ENCODE measurements at places on chromosomes 6 and 20.

GRCh38 chr6:134936476-134936875 lies 13.4 kb downstream of the ALDH8A1 start:
- no peaks in the 10 kb centered on the region for H3K36me3 ChIP-seq
- peak overlapping the region; percentile 29 for H3K27ac ChIP-seq
- peak; percentile 57 for DNase-seq
- peaks cover 9% of the 10 kb centered on the region for H3K4me1 ChIP-seq

DNA sequence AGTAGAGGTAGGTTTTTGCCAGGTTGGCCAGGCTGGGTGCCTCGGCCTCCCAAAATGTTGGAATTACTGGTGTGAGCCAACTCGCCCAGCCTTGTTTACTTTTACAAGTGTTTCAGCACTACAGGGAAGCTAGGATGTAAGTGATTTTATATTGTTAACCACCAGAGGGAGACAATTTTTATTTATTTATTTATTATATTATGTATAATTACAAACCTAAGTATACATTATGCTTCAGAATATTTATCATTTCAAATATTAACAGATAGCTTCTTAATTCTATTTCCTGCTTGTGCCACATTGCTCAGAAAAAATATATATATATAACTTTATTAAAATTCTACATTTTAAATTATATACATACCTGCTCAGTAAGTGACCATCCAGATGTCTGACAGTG lies 9.8 kb downstream of the MMUT start:
- no peaks in the 10 kb centered on the region for H3K36me3 ChIP-seq
- peak; percentile 19 for DNase-seq
- H3K27ac ChIP-seq, result no peak overlapping the region
- H3K27me3 ChIP-seq, result no peaks in the 10 kb centered on the region
- H3K4me3 ChIP-seq, result no peak overlapping the region

DNA sequence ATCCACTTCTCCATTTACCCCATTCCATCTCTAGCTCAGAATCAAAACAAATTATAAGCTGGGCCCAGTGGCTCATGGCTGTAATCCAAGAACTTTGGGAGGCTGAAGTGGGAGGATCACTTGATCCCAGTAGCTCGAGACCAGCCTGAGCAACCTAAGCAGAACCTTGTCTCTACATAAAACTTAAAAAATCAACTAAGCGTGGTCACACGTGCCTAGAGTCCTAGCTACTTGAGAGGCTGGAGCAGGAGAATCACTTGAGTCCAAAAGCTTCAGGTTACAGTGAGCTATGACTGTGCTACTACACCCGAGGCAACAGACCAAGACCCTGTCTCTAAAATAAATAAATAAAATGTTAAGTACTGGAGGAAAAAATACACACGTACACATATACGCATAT lies 74.7 kb upstream of the RUNX2 start:
- no peak overlapping the region for H3K4me3 ChIP-seq
- H3K36me3 ChIP-seq, result no peaks in the 10 kb centered on the region
- DNase-seq, result no peak
- no peaks in the 10 kb centered on the region for H3K4me1 ChIP-seq
- H3K27me3 ChIP-seq, result no peaks in the 10 kb centered on the region
- H3K27ac ChIP-seq, result no peak overlapping the region

DNA sequence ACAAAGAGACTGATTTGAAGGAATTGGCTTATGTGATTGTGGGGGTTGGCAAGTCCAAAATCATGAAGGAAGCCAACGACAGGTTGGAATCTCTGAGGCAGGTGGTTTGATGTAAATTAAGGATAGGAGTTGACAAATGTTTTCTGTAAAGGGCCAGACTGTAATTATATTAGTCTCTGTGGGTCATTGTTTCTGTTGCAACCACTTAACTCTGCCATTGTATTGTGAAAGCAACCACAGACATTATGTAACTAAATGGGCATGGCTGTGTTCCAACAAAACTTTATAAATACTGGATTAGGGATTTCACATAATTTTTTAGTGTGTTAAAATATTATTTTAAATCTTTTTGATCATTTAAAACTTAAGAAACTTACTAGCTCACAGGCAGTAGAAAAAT lies 199.2 kb upstream of the MYLIP start:
- no peaks in the 10 kb centered on the region for H3K27me3 ChIP-seq
- H3K4me1 ChIP-seq, result no peaks in the 10 kb centered on the region
- H3K27ac ChIP-seq, result no peak overlapping the region
- no peak overlapping the region for H3K4me3 ChIP-seq

GRCh38 chr6:4480788-4481735 lies 295.1 kb upstream of the CDYL start:
- no peak for DNase-seq
- H3K27me3 ChIP-seq, result no peaks in the 10 kb centered on the region
- no peaks in the 10 kb centered on the region for H3K36me3 ChIP-seq
- no peak overlapping the region for H3K4me3 ChIP-seq
- no peak overlapping the region for H3K27ac ChIP-seq

GRCh38 chr6:15969236-15969778 lies 159.6 kb upstream of the MYLIP start:
- no peaks in the 10 kb centered on the region for H3K4me1 ChIP-seq
- H3K36me3 ChIP-seq, result no peaks in the 10 kb centered on the region
- no peak for DNase-seq
- H3K4me3 ChIP-seq, result no peak overlapping the region
- no peak overlapping the region for H3K27ac ChIP-seq

GRCh38 chr6:168640181-168640580 lies 199.2 kb downstream of the SMOC2 start:
- DNase-seq, result no peak
- H3K27me3 ChIP-seq, result no peaks in the 10 kb centered on the region
- H3K36me3 ChIP-seq, result no peaks in the 10 kb centered on the region
- no peak overlapping the region for H3K4me3 ChIP-seq

DNA sequence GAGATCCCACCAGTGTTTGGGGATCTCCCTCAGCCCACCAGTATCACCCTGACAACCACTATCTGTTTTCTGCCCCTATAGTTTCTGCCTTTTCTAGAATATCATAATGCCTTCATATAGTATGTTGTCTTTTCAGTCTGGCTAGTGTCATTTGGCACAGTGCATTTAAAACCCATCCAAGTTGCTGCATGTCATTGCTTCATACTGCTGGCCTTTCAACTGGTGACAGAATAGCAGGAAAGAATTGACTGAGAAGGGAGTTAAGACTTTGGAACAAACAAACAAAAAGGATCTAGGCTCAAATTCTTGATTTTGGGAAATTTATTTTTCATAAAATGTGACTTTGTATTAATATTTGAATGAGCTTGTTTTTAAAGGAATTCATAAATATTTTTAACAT lies 4.5 kb downstream of the LMBRD1 start:
- no peaks in the 10 kb centered on the region for H3K36me3 ChIP-seq
- H3K27ac ChIP-seq, result no peak overlapping the region
- DNase-seq, result no peak
- peaks cover 2% of the 10 kb centered on the region for H3K4me1 ChIP-seq
- H3K27me3 ChIP-seq, result no peaks in the 10 kb centered on the region
- no peak overlapping the region for H3K4me3 ChIP-seq

- H3K27ac ChIP-seq, result no peak overlapping the region
- no peak overlapping the region for H3K4me3 ChIP-seq
- H3K4me1 ChIP-seq, result no peaks in the 10 kb centered on the region
- H3K36me3 ChIP-seq, result no peaks in the 10 kb centered on the region
- no peaks in the 10 kb centered on the region for H3K27me3 ChIP-seq
Measured at GRCh38 chr6:131523988-131524673, 48.9 kb upstream of the ARG1 start.

DNA sequence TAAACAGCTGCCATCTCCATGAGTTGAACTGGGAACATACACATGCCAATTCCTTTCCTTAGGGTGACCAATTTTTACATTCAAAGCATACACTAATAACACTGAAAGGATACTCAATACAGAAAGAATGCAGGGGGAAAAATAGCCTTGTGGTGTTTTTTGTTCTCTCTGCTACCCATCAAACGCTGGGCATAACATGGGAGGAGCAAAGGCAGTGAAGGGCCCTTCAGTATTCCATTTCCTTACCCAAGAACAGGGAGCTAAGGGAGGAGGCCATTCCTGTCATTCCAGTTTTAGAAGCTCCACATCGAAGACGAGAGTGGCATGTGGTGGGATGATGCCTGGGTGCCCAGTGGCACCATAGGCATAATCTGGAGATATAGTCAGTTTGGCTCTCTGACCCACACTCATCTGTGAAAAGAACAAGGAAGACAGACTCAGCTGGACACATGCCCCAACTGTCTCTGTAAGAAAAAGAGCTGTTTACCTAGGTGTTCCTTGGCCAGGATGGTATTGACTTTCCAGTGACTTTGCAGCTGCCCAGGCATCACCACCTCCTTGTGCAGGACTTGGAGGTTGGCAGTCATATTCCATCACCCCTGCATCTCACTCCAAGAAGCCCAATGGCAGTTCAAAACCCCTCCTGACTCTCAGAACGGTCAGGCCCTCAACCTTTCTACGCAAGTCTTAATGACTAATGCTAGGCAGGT lies 20.9 kb downstream of the FKBP1A start:
- H3K4me3 ChIP-seq, result no peak overlapping the region
- no peak for DNase-seq
- no peaks in the 10 kb centered on the region for H3K27me3 ChIP-seq
- peaks cover 18% of the 10 kb centered on the region for H3K4me1 ChIP-seq
- H3K27ac ChIP-seq, result no peak overlapping the region

GRCh38 chr6:70563530-70563929 lies 3.2 kb upstream of the SDHAF4 start:
- H3K4me3 ChIP-seq, result no peak overlapping the region
- H3K27ac ChIP-seq, result no peak overlapping the region
- DNase-seq, result peak; percentile 15
- no peaks in the 10 kb centered on the region for H3K27me3 ChIP-seq
- H3K4me1 ChIP-seq, result no peaks in the 10 kb centered on the region

- peaks cover 5% of the 10 kb centered on the region for H3K36me3 ChIP-seq
- no peak overlapping the region for H3K4me3 ChIP-seq
- H3K4me1 ChIP-seq, result peaks cover 8% of the 10 kb centered on the region
- DNase-seq, result no peak
- H3K27me3 ChIP-seq, result no peaks in the 10 kb centered on the region
Measured at GRCh38 chr20:20022498-20022897, 5.3 kb downstream of the NAA20 start.

GRCh38 chr20:2285613-2286012 lies 10.2 kb upstream of the TGM3 start:
- H3K27me3 ChIP-seq, result no peaks in the 10 kb centered on the region
- no peak for DNase-seq
- H3K27ac ChIP-seq, result no peak overlapping the region
- no peaks in the 10 kb centered on the region for H3K4me1 ChIP-seq

DNA sequence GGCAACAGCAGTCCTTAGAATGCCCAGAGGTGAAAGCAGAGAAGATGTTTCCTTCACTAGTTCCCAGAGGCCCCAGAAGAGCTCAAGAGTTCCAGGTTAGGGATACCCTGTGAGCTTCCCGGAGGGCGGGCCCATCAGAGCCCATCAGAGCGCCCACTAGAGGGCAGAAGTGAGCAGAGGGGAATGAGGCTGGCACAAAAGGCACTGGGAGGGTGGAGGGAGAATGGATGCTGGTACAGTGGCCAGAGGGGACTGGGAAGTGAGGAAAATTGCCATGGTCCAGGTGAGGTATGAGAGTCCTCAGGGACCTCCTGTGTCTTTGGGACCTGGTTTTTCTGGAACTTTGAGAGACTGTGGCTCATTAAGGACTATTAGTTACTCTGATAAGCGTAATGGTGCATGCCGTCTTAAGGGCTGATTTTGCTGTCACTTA lies 57.3 kb downstream of the LINC00237 start:
- no peaks in the 10 kb centered on the region for H3K36me3 ChIP-seq
- H3K4me1 ChIP-seq, result no peaks in the 10 kb centered on the region
- no peak for DNase-seq
- H3K4me3 ChIP-seq, result no peak overlapping the region

DNA sequence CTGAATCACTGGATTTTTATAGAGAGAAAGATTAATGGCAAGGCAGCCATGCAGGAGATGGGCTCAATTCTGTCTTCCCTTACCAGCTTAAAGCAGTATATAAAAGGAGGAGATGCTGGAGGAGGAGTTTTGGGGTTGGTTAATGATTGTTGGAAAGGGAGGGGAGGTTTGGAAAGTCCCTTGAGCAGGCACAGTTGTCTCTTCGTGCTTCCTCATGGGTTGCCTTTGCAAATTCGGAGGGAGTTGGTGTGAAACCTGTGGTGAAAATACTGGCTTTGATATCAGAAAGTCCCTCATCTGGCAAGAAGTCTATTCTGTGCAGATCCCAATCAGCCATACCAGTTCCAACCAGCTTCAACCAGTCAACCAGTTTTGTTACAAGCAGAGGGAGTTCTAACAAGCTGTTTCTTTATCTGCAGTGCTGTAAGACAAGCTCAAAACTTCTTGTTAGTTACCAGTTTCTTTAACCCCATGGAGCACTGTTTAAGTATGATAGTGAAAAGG lies 107.0 kb downstream of the HIVEP1 start:
- H3K27ac ChIP-seq, result no peak overlapping the region
- DNase-seq, result no peak
- H3K4me3 ChIP-seq, result no peak overlapping the region
- H3K4me1 ChIP-seq, result no peaks in the 10 kb centered on the region
- H3K36me3 ChIP-seq, result no peaks in the 10 kb centered on the region

DNA sequence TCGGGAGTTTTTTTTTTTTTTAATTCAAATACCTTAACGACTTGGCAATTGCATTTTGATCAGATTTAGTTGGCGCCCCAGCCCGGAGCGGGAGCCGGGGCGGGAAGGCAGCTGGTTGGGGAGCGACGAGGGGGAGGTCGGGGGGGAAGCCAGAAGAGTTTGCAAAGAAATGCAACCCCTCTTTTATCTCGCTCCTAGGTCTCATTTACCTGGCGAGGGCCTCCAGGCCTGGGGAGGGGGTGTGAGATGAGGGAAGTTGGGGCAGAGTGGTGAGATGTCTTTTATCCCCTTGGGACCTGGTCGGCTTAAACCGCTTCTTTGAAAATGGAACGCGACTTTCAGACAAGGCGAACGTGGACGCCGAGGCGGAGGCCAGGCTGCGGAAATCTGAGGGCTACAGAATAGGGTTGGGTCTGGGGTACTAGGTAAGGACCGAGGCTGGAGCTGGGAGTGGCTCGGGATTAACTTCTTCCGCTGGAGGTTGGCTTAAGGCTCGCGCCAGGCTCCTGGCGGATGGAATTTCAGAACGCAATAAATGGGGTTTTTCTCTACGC lies 40.3 kb downstream of the NCR2 start:
- no peak overlapping the region for H3K27ac ChIP-seq
- H3K27me3 ChIP-seq, result peaks cover 50% of the 10 kb centered on the region
- no peak overlapping the region for H3K4me3 ChIP-seq
- H3K36me3 ChIP-seq, result no peaks in the 10 kb centered on the region

GRCh38 chr20:37869334-37869861 lies 33.5 kb upstream of the VSTM2L start:
- H3K27me3 ChIP-seq, result no peaks in the 10 kb centered on the region
- no peak overlapping the region for H3K4me3 ChIP-seq
- DNase-seq, result no peak
- no peak overlapping the region for H3K27ac ChIP-seq
- no peaks in the 10 kb centered on the region for H3K4me1 ChIP-seq
- peaks cover 1% of the 10 kb centered on the region for H3K36me3 ChIP-seq

- H3K36me3 ChIP-seq, result no peaks in the 10 kb centered on the region
- H3K4me1 ChIP-seq, result peaks cover 11% of the 10 kb centered on the region
Measured at GRCh38 chr6:142008016-142008735, 124.5 kb upstream of the GJE1 start.
